Left lung (tissue), 14 donors: ENCODE measurements at places on chromosomes 4 and X. TPM values are rescaled to one million over a fixed set of nuclear protein-coding genes. Genes with fewer than 3 reads are reported as not detected.

DNA sequence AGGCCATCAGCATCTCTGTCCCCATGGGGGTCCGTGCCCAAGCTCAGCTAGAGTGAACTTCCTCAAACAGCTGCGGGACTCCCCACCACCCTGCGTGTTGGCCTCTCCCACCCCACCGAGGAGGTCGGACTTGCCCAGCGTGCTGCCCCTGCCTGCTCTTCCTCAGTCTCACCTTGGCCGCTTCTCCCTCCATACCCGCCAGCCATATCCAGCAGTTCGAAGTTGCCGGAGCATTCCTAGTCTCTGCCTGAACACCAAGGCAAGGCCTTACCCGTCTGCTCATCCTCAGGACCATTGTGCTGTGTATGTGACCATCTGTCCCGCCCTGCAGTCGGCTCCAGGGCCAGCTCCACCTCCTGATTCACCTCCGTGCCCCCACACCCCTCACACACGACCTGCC lies 84.5 kb downstream of the WFS1 start:
- DNase-seq = peak; percentile 47
- H3K36me3 ChIP-seq = no peaks in the 10 kb centered on the region
- no peaks in the 10 kb centered on the region for H3K27me3 ChIP-seq
- H3K27ac ChIP-seq = no peak overlapping the region
- H3K4me1 ChIP-seq = no peaks in the 10 kb centered on the region

GRCh38 chrX:77938083-77938680 lies 27.7 kb downstream of the ATP7A start:
- no peak for DNase-seq
- no peaks in the 10 kb centered on the region for H3K36me3 ChIP-seq
- no peak overlapping the region for H3K4me3 ChIP-seq
- H3K27me3 ChIP-seq = no peaks in the 10 kb centered on the region
- peak overlapping the region; percentile 50 for H3K27ac ChIP-seq

- peaks cover 24% of the 10 kb centered on the region for H3K4me1 ChIP-seq
- H3K4me3 ChIP-seq = no peak overlapping the region
- no peaks in the 10 kb centered on the region for H3K36me3 ChIP-seq
Measured at GRCh38 chrX:107731831-107732502, 43.6 kb downstream of the TSC22D3 start.

DNA sequence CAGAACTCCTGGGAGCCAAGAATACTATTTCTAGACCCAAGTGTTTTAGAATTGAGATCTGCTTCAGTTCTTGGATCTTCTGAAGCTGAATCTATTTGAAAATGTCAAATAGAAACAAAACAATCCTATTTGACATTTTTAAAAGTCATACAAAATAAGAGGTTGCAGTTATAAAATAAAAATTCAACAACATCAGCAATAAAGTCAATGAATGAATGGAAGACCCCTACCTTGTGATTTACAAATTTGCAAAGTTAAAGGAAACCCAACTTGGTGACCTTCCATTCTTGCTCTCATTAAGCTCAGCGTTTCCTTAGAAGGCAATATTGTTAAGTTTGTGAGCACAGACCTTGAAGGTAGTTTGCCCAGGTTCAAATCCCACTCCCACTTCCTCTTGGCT lies 531.8 kb upstream of the TENM3 start:
- H3K27me3 ChIP-seq = no peaks in the 10 kb centered on the region
- no peaks in the 10 kb centered on the region for H3K36me3 ChIP-seq
- DNase-seq = no peak

MAGEA12 gene
- not detected for polyA plus RNA-seq
